ENCODE measurements at places on chromosomes 3 and 15.

- no peaks in the 10 kb centered on the region for H3K27me3 ChIP-seq
- no peak for DNase-seq
- no peak overlapping the region for H3K4me3 ChIP-seq
- peaks cover 49% of the 10 kb centered on the region for H3K4me1 ChIP-seq
- H3K36me3 ChIP-seq = no peaks in the 10 kb centered on the region
Measured at GRCh38 chr15:83061680-83062079, 5.4 kb downstream of the BTBD1 start.

DNA sequence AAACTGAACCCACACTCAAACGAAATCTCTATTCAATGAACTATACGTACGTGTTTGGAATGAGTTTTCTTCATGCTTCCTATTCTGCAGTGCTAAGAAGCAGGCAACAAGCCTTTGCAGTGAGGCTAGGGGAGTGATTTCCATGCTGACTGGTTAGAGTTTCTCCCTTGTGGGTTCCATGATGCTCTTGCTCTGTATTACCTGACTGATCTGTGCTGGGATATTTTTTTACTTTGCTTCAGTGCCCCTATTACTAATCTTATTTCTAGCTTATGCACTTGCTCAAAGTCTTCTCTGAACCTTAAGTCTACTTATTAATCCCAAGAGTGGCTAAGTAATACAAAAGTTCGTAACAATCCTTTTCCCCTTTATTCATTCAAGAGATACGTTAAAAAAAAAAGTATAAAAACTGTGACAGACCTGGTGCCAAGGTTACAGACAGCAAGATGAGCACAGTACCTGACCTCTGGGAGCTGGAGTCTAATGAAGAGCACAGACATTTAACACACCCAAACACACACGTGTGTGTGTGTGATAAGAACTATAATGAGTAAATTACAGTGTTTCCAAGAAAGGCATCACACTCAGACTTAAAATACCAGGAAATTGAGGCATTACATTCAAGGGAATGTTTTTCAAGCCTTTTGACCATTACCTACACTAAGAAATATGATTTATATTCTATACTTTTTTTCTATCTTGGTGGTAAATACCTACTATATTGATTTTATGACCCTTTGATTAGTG lies 50.5 kb upstream of the FBN1 start:
- no peak overlapping the region for H3K4me3 ChIP-seq
- DNase-seq = no peak
- H3K27ac ChIP-seq = no peak overlapping the region
- no peaks in the 10 kb centered on the region for H3K27me3 ChIP-seq
- H3K4me1 ChIP-seq = no peaks in the 10 kb centered on the region

GRCh38 chr3:69588170-69588569 lies 151.1 kb upstream of the MITF start:
- no peak overlapping the region for H3K4me3 ChIP-seq
- no peak for DNase-seq
- H3K27ac ChIP-seq = no peak overlapping the region
- H3K4me1 ChIP-seq = no peaks in the 10 kb centered on the region
- no peaks in the 10 kb centered on the region for H3K27me3 ChIP-seq

DNA sequence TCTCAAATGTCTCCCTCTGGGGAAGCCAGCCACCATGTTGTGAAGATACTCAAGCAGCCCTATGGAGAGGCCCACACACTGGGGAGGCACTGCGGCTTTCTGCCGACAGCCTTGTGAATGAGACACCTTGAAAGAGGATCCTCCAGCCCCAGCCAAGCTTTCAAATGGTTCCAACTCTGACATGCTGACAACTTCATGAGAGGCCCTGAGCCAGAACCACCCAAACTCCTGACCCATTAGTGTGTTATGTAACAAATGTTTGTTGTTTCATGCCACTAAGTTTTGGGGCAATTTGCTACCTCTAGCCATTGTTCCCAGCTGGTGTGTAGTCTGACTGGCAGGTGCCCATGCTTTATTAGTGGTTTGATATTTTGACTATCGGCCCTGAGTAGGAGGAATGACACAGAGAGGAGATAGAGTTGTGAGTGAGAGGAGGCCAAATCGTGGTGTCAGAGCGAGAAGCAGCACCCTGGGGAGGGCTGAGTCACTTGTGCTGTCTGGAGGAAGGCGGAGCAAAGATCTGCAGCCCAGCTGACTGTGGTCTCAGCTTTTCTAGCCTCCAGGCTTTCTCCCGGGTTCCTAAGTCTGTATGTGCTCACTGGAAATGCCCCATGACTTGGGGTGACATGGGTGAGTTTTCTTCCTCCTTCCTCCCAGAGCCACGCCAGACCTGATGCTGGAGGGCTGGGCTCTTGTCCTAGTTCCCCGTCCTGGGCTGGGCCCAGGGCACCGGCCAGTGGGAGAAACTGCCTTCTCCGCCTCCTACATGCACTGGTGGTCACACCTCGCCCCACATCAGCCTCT lies 56.7 kb upstream of the BLM start:
- no peaks in the 10 kb centered on the region for H3K27me3 ChIP-seq
- DNase-seq = peak; percentile 90
- peak overlapping the region; percentile 86 for H3K27ac ChIP-seq
- H3K4me1 ChIP-seq = peaks cover 35% of the 10 kb centered on the region
- H3K36me3 ChIP-seq = no peaks in the 10 kb centered on the region

DNA sequence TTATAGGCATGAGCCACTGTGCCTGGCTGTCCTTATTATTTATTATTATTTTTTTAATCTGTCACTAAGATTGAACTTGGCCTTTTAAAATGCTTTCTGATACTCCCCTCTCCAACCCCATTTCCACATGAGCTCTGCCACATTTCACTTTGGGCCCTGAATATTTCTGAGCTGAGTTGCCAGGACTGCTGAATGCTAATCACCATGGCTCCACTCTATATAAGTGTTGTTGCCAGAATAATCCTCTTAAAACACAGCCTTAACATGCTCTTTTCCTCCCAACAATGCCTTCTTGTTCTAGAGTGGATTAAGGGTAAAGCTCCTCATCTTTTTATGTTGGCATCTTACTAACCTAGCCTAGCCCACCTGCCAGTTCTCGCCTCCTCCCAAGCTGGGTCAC lies 124.4 kb downstream of the PDZRN3 start:
- no peaks in the 10 kb centered on the region for H3K27me3 ChIP-seq
- H3K4me3 ChIP-seq = no peak overlapping the region
- no peaks in the 10 kb centered on the region for H3K4me1 ChIP-seq
- no peak overlapping the region for H3K27ac ChIP-seq

GRCh38 chr15:68318931-68319909 lies 41.7 kb downstream of the FEM1B start:
- DNase-seq = no peak
- peaks cover 3% of the 10 kb centered on the region for H3K36me3 ChIP-seq
- H3K4me3 ChIP-seq = no peak overlapping the region
- no peaks in the 10 kb centered on the region for H3K27me3 ChIP-seq

GRCh38 chr15:47669221-47669620 lies 48.1 kb upstream of the SEMA6D start:
- DNase-seq = no peak
- H3K4me1 ChIP-seq = peaks cover 18% of the 10 kb centered on the region
- no peak overlapping the region for H3K27ac ChIP-seq
- no peaks in the 10 kb centered on the region for H3K27me3 ChIP-seq

- no peaks in the 10 kb centered on the region for H3K27me3 ChIP-seq
- H3K36me3 ChIP-seq = peaks cover 77% of the 10 kb centered on the region
- H3K27ac ChIP-seq = no peak overlapping the region
- H3K4me3 ChIP-seq = no peak overlapping the region
- DNase-seq = no peak
- peaks cover 7% of the 10 kb centered on the region for H3K4me1 ChIP-seq
Measured at GRCh38 chr3:12832350-12833221, 8.8 kb downstream of the RPL32 start.

GRCh38 chr3:4741106-4741403 lies 238.2 kb upstream of the BHLHE40 start:
- peak overlapping the region; percentile 84 for H3K27ac ChIP-seq
- H3K4me1 ChIP-seq = peaks cover 69% of the 10 kb centered on the region
- no peak for DNase-seq
- no peaks in the 10 kb centered on the region for H3K27me3 ChIP-seq
- no peak overlapping the region for H3K4me3 ChIP-seq

GRCh38 chr3:30933478-30934207 lies 39.2 kb upstream of the GADL1 start:
- no peak for DNase-seq
- no peaks in the 10 kb centered on the region for H3K36me3 ChIP-seq
- H3K4me1 ChIP-seq = no peaks in the 10 kb centered on the region
- no peak overlapping the region for H3K4me3 ChIP-seq

GRCh38 chr3:8668216-8668615 lies 23.6 kb upstream of the SSUH2 start:
- H3K4me1 ChIP-seq = peaks cover under 1% of the 10 kb centered on the region
- DNase-seq = no peak
- no peaks in the 10 kb centered on the region for H3K27me3 ChIP-seq
- no peak overlapping the region for H3K27ac ChIP-seq

DNA sequence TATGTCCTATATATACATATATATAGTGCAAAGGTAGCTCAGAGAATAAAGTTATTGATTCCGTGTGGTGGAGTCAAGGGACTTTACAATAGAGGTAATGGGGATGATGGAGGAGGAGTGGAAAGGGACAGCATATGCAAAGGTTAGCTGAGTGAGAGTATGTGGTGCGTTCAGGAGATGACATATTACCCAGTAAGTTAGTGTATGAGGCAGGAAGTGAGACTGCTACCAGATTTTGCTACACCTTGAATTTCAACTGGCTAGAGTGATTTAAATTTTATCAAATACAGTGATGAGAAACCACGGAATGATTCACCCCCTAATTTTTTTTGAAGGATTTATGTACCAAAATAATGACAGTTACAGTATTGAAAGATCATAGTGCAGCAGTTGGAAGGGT lies 2.8 kb downstream of the ACTL6A start:
- H3K4me1 ChIP-seq = peaks cover 15% of the 10 kb centered on the region
- H3K27ac ChIP-seq = no peak overlapping the region
- H3K4me3 ChIP-seq = no peak overlapping the region
- DNase-seq = no peak
- peaks cover 8% of the 10 kb centered on the region for H3K36me3 ChIP-seq

DNA sequence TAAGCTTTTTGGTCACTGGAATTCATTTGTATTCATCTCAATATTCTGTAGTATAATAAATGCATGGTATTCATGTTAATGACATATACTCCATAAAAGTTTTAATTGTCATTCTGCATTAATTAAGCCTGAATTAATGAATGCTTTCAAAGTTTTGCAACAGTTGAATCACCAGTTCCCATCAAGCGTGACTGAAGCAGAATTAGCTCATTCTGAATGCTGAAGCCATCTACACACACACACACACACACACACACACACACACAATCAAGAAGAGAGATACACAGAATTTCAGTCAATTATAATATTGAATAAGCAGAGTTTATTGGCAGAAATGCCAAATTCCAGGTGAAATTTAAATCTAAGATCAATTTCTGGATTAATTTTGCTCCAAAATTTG lies 252.1 kb upstream of the KCNMB2 start:
- H3K36me3 ChIP-seq = no peaks in the 10 kb centered on the region
- H3K4me1 ChIP-seq = no peaks in the 10 kb centered on the region
- no peak for DNase-seq
- H3K27me3 ChIP-seq = no peaks in the 10 kb centered on the region

- no peak overlapping the region for H3K4me3 ChIP-seq
- H3K4me1 ChIP-seq = no peaks in the 10 kb centered on the region
- no peak overlapping the region for H3K27ac ChIP-seq
- no peaks in the 10 kb centered on the region for H3K27me3 ChIP-seq
Measured at GRCh38 chr3:163587342-163587741, 1491.0 kb downstream of the SI start.

DNA sequence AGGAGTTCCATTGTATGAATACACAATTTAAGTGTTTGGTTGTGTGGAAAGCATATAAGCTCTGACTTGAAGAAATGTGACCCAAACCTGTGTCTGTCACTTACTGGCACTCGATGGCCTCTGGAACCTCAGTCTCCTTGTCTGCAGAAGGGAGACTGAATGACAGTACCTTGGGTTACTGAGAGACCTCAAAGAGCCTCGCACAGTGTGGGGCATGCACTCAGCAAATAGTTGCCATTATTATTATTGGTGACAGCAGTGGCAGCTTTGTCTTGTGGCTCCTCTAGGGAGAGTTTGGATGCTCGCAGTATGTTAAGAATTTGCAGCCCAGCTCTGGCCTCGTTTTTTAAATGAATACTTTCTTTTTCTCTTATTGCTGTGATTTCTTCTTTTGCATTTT lies 43.4 kb downstream of the EEFSEC start:
- no peaks in the 10 kb centered on the region for H3K27me3 ChIP-seq
- no peak overlapping the region for H3K27ac ChIP-seq
- no peak overlapping the region for H3K4me3 ChIP-seq
- DNase-seq = no peak

DNA sequence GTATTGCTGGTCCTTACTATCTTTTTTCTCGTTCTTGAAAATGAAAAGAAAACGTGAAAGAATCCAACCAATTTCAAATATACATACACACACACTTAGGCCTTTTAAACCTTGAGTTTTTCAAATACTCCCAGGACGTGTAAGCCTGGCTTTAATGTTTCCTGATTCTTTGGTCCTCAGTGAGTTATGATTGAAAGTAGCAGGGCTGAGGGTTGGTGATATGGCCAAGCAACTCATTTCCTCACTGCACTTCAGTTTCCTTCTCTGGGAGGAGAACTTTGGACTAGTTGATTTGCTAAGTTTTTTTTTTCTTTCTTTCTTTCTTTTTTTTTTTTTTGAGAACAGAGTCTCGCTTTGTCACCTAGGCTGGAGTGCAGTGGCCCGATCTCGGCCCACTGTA lies 34.6 kb downstream of the CHD2 start:
- H3K27me3 ChIP-seq = no peaks in the 10 kb centered on the region
- no peak overlapping the region for H3K27ac ChIP-seq
- DNase-seq = no peak
- H3K36me3 ChIP-seq = peaks cover 95% of the 10 kb centered on the region
- peaks cover 18% of the 10 kb centered on the region for H3K4me1 ChIP-seq

- no peak overlapping the region for H3K4me3 ChIP-seq
- peaks cover 6% of the 10 kb centered on the region for H3K4me1 ChIP-seq
- no peaks in the 10 kb centered on the region for H3K27me3 ChIP-seq
- H3K36me3 ChIP-seq = no peaks in the 10 kb centered on the region
- DNase-seq = no peak
- no peak overlapping the region for H3K27ac ChIP-seq
Measured at GRCh38 chr15:37038716-37039106, 61.6 kb downstream of the MEIS2 start.

- no peak for DNase-seq
- no peak overlapping the region for H3K4me3 ChIP-seq
- no peaks in the 10 kb centered on the region for H3K36me3 ChIP-seq
Measured at GRCh38 chr15:43260011-43260615, 6.6 kb downstream of the TGM5 start.

GRCh38 chr3:142963516-142964448 lies at the start of gene PAQR9:
Gene PAQR9, minus strand, starts transcription at chr3:142963674. Its CDS starts 338 bp downstream, at chr3:142963336.
- H3K27ac ChIP-seq = no peak within 1 kb of the TSS
- peak within 1 kb of the TSS; percentile 66 for H3K4me3 ChIP-seq
- H3K27me3 ChIP-seq = peaks cover 55% of the 10 kb centered on the region
- DNase-seq = no peak
